Activated naive CD8-positive, alpha-beta T cell treated with anti-CD3 and anti-CD28 coated beads, Interleukin-2, amount 10 ng/mL, durations not matched to agents 7 days and 5 days (primary cell): ENCODE measurements at places on chromosomes 3 and 15. TPM values are rescaled to one million over a fixed set of nuclear protein-coding genes. Genes with fewer than 3 reads are reported as not detected.

- H3K27ac ChIP-seq, result no peak overlapping the region
- peaks cover 19% of the 10 kb centered on the region for H3K36me3 ChIP-seq
- H3K4me1 ChIP-seq, result peaks cover 20% of the 10 kb centered on the region
- DNase-seq, result no peak
- H3K4me3 ChIP-seq, result no peak overlapping the region
Measured at GRCh38 chr3:32120471-32120870, 14.1 kb downstream of the GPD1L start.

DNA sequence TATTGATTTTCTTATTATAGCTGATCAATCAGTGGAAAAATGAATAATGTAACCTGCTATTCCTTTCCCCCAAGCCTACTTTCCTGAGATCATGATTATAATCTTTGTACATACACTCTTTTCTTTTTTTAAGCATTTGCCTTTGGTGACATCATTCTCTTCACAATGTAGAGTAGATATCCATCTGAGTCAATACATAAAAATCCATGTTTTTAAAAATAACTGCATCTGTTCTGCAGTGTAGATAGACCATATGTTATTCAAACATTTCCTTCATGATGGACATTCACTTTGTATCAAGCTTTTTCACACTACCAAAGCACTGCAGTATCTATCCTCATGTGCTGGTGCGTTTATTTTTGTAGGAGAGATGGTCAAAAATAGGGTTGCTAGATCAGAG is 211.1 kb downstream of the PTPRG start:
- H3K4me1 ChIP-seq, result no peaks in the 10 kb centered on the region
- H3K36me3 ChIP-seq, result no peaks in the 10 kb centered on the region

DNA sequence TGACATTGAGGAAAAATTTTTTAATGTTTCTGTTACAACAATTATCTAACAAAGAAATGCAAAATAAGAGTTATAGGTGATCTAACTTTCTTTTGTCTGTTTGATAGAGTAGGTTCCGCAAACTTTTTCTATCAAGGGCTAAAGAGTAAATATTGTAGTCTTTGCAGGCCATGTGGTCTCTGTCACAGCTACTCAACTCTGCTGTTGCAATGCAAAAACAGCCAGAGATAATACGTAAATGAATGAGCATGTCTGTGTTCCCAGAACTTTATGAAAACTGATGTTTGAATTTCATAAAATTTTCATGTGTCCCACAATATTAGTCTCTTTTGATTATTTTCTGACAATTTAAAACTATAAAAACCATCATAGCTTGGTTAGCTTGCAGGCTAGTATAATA is 73.3 kb downstream of the SLC24A1 start:
- no peaks in the 10 kb centered on the region for H3K4me1 ChIP-seq
- H3K27me3 ChIP-seq, result no peaks in the 10 kb centered on the region
- peaks cover 36% of the 10 kb centered on the region for H3K36me3 ChIP-seq
- H3K4me3 ChIP-seq, result no peak overlapping the region

- H3K4me1 ChIP-seq, result no peaks in the 10 kb centered on the region
- H3K36me3 ChIP-seq, result no peaks in the 10 kb centered on the region
- H3K27me3 ChIP-seq, result no peaks in the 10 kb centered on the region
Measured at GRCh38 chr3:104316118-104316517, 1050.6 kb upstream of the ALCAM start.

DNA sequence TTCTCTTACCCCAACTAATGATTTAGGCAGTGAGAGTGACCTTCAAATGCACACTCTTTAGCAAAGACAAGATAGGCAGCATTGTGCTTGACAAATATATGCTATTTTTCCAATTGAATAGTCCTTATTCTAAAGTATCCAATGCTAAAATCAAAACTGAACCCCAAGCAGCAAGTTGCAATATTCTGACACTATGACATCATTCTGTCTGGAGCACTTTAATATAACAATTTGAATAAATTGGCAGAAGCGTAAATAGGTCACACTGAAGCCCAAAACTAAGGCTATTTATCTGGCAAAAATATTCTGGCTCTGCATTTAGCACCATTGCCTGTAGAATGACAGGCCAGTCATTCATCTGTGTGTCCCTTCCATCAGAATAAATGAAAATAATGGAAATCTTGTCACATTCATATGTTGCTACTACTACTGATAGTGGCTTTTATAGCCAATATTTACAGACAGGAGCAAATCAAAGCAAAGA is 2.9 kb downstream of the CBLB start:
- peaks cover 29% of the 10 kb centered on the region for H3K4me1 ChIP-seq
- H3K27me3 ChIP-seq, result no peaks in the 10 kb centered on the region
- H3K4me3 ChIP-seq, result peak overlapping the region; percentile 93
- peak overlapping the region; percentile 62 for H3K27ac ChIP-seq

Gene MFGE8
- 100 TPM for total RNA-seq

DNA sequence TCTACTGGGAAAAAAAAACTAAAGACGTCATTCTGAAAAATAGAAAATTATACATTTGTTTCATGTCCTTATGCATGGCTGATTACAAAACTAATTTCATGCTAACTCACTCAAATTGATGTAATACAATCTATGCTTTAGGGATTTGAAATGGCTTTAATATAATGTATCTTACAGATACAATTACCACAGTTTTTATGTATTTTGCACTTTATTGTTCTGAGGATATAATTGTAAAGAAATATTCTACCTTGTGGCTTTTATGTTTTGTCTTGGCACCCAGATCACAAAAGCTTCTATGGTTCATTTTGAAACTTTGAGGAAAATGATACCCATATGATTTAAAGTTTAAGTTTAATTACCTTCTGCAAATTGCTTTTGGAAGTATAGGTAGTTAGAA is 122.5 kb downstream of the PLCL2 start:
- H3K27ac ChIP-seq, result no peak overlapping the region
- no peaks in the 10 kb centered on the region for H3K27me3 ChIP-seq
- peaks cover 32% of the 10 kb centered on the region for H3K36me3 ChIP-seq
- H3K4me3 ChIP-seq, result no peak overlapping the region
- no peak for DNase-seq

DNA sequence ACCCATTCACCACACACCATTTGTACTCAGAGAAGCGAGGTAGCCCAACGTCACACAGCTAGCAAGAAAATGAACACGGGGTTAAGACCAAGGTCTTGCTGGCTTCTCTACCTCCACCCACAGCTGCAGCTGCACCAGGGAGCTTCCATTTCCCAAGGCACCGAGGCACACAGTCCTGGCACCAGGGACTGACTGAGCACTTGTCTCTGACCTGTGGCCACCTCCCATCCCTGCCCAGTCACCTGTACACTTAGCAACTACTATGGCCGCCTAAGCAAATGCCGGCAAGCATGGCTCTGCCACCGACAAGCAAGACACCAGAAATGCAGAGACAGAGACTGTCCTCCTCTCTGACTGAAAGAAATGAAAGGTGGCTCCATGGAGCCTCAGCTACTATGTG is 15.3 kb downstream of the ZXDC start:
- H3K4me3 ChIP-seq, result no peak overlapping the region
- peaks cover 16% of the 10 kb centered on the region for H3K36me3 ChIP-seq
- DNase-seq, result peak; percentile 7
- peak overlapping the region; percentile 50 for H3K27ac ChIP-seq
- H3K4me1 ChIP-seq, result no peaks in the 10 kb centered on the region

- no peaks in the 10 kb centered on the region for H3K4me1 ChIP-seq
- H3K27ac ChIP-seq, result no peak overlapping the region
- peaks cover 1% of the 10 kb centered on the region for H3K27me3 ChIP-seq
- no peak overlapping the region for H3K4me3 ChIP-seq
- DNase-seq, result no peak
- no peaks in the 10 kb centered on the region for H3K36me3 ChIP-seq
Measured at GRCh38 chr15:28002136-28002861, 96.8 kb downstream of the OCA2 start.

Gene MOBP
- total RNA-seq, result not detected

DNA sequence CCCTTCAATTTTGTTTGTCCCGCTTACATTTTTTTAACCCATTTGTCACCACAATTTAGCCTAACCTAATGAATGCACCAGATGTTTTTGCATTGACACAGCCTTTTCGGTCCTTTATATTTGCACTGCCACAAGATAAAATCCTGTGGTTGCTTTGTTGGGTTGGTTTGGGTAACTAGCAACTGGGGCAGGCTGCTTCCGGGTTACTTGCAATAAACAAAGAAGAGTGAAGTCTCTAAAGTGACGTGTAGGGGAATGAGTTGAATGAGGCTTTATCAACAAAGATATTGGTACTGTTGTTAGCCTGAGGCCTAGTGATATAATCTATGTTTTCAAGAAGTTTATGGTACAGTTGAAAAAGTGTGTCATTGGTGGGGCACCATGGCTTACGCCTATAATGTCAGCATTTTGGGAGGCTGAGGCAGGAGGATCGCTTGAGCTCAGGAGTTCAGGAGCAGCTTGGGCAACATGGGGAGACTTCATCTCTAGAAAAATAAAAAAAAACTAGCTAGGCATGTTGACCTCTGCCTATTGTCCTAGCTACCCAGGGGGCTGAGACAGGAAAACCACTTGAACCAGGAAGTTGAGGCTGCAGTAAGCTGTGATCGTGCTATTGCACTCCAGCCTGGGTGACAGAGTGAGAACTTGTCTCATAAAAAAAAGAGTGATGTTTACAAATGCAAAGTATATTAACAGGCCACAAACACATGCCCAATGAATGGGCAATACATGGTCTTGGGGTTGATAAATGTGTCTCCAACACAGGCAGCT is 121.8 kb downstream of the OXSM start:
- H3K27me3 ChIP-seq, result no peaks in the 10 kb centered on the region
- H3K4me1 ChIP-seq, result peaks cover 10% of the 10 kb centered on the region
- no peaks in the 10 kb centered on the region for H3K36me3 ChIP-seq
- no peak overlapping the region for H3K4me3 ChIP-seq
- DNase-seq, result no peak

GRCh38 chr15:78069052-78069414 is 8.5 kb downstream of the TBC1D2B start:
- peak overlapping the region; percentile 85 for H3K4me3 ChIP-seq
- H3K36me3 ChIP-seq, result peaks cover 5% of the 10 kb centered on the region
- peaks cover 59% of the 10 kb centered on the region for H3K4me1 ChIP-seq
- H3K27me3 ChIP-seq, result no peaks in the 10 kb centered on the region
- peak overlapping the region; percentile 96 for H3K27ac ChIP-seq

- no peaks in the 10 kb centered on the region for H3K36me3 ChIP-seq
- H3K27me3 ChIP-seq, result no peaks in the 10 kb centered on the region
- no peaks in the 10 kb centered on the region for H3K4me1 ChIP-seq
- no peak overlapping the region for H3K4me3 ChIP-seq
- no peak for DNase-seq
- H3K27ac ChIP-seq, result no peak overlapping the region
Measured at GRCh38 chr3:110066206-110066605, 728.9 kb upstream of the DPPA4 start.

Gene FEZF2
- total RNA-seq, result not detected

- no peak for DNase-seq
Measured at GRCh38 chr15:101615986-101616848, 36.0 kb downstream of the TM2D3 start.
